ENCODE measurements at places on chromosomes 7 and 10.

DNA sequence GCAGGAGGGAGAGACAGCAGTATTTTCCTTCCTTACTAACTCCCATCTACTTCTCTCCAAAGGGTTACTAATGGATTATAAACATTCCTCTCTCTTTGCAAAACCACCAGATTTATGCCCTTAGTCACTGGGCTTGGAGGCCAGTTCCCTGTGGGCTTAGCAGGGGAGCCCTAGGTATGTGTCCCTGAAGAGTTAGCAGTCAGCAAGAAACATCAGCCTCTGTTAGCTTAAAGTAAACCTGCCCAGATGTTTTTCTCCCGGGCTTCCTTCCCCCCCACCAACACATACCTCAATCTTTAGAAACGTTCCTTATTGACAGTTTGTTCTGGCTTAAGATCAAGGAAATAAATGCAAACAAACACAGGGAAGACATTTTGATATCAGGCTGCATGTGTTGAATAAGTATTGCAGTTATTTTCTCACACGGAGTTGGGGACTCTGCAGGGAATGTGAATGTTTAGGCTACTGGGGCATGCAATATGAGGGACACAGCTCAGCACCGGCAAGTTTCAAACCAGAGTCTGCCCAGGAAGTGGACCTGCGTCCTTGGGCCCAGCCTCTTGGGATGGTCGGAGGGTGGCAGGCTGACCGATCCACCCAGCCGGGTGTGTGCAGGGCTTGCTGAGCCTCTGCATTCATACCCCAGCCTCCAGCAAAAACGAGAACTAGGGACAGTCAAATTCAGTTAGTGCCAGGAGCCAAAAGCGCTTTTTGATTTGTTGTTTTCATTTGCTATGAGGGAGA, 252.0 kb upstream of the GRB10 start:
- no peak for DNase-seq

- no peak for DNase-seq
Observed at GRCh38 chr7:138316421-138317043, 143.5 kb upstream of the TRIM24 start.

GRCh38 chr10:22583683-22584082, 130.7 kb downstream of the PIP4K2A start:
- no peak for DNase-seq

- DNase-seq, result no peak
Observed at GRCh38 chr10:97650726-97651125, 10.3 kb downstream of the PI4K2A start.

DNA sequence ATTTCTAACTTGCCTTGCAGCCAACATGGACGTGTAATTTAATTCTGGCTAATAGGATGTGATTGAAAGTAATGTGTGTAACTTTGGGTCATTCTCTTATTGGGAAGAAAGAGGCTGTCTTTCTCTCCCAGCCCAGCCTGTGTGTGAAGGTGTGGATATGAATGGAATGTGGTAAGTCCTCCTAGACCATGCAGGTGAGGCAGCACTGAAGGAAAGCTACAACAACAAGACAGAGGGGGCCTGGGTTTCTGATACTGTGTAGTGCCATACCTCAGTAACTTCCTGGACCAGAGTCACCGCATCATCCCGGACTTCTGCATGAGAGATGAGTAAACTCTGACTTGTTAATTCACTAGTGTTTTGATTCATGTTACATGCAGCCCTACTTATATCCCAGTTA, 237.0 kb downstream of the EXOC4 start:
- no peak for DNase-seq

- DNase-seq, result no peak
Observed at GRCh38 chr7:105877736-105878135, 1.3 kb upstream of the ATXN7L1 start.

- DNase-seq, result no peak
Observed at GRCh38 chr7:15938115-15938514, 251.6 kb upstream of the MEOX2 start.

DNA sequence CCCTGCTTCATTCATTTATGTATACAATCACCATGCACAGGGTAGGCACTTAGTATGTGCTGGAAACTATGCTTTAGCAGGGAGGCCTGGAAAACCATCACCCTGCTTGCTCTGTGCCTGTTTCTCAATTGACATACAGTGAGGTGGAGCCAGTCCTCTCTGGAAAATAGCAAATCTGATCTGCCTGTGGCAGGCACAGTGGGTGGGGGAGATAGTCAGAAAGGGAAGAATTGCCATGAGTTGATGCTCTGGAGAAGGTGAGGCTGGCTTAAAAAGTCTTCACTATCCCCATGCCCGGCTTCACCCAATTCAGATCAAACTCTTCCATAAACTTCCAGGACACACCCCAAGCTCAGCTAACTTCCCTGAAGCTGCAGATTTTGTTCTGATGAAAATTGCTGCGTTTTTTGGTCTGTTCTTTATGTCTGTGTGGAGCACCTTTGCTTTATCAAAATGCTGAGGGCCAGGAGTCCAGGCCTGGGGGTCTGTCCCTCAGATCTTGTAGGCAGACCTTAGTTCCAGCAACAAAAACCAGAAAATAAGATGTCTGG, 84.8 kb downstream of the ANK3 start:
- DNase-seq, result no peak

GRCh38 chr10:30705101-30705624, 75.6 kb upstream of the LYZL2 start:
- no peak for DNase-seq

GRCh38 chr7:159113056-159113455, 31.6 kb downstream of the VIPR2 start:
- DNase-seq, result no peak

DNA sequence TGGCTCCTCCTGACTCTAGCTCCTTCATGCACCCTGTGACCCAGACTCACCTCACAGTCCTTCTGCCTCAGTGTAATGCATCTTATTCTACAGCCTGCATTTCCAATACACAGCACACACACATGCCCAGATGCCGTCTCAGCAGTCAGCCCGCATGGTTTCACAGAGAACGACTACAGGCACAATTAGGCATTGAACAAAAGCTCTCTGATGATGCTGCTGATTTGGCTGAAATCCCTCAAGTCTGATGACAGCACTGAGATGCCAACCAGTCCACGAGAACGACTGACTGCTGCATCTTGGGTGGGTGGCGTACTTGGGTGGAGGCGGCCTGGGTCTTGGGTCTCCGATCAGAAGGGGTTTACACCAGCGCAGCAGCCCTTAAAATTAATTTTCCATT, 200.4 kb downstream of the TAX1BP1 start:
- DNase-seq, result no peak

DNA sequence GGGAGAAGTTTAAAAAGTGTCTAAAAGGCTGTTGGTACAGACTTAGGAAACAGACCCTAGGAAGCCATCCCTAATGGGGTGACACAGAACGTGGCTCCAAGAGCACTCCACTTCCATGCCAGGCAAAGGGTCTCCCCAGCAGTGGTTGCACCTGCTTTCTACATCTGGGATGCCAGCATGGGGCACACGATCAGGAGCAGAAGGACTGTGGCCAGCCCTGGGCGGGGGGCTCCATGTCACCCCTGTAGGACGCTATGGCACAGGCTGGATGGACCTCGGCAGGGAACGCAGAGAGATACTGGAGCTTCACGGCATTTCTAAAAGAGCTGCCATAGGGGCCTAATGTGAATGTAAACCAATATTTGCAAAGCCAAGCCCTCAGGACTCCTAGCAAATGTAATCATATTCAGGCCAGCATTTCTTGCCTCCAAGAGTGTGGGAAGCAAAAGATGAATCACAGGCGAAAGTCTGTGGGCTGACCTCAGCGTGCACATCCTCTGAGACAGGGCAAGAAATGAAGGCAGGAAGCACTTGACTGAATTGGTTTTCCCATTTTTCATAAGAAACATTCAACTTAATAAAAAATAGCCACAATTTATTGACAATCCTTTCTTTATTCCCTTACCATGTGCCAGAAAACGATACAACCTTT, 93.9 kb downstream of the ATXN7L1 start:
- DNase-seq, result no peak

DNA sequence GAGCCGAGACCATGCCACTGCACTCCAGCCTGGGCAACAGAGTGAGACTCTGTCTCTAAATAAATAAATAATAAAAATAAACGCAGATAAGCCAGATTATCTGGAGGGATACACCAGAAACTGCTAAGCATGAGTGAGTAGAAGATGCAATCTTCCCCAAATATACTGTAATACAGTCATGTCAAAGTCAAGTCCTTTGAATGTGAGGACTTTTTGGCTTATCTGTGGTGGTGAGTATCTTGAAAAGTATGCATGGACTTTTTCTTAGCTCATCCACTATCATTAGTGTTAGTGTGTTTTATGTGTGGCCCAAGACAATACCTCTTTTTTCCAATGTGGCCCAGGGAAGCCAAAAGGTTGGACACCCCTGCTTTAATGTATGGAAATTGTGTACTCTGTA, 44.7 kb upstream of the PITRM1 start:
- DNase-seq, result no peak

GRCh38 chr10:112465299-112465883, 18.4 kb downstream of the VTI1A start:
- DNase-seq, result no peak

Measured in activated CD4-positive, alpha-beta T cell treated with anti-CD3 and anti-CD28 coated beads for 4 hours (primary cell).